ENCODE measurements at places on chromosomes 13 and 19.

DNA sequence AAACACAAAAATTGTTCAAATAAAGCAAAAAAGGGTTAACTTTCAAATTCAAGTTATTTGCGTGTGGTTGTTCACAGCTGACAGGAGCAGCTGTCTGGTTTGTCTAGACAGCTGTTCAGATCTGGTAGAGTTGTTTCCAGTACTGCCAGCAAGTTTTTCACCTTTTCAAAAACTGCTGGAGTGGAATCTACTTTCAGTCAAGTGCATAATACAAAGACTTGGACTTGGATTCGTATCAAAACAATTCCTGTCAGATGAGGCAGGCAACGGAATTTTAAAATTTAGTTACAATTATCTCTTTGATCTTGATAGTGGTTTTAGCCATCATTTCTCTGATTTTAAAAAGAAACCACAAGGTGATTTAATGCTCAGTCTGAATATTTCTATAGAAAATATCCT lies 51.7 kb upstream of the EEF1AKMT1 start:
- no peak for DNase-seq

DNA sequence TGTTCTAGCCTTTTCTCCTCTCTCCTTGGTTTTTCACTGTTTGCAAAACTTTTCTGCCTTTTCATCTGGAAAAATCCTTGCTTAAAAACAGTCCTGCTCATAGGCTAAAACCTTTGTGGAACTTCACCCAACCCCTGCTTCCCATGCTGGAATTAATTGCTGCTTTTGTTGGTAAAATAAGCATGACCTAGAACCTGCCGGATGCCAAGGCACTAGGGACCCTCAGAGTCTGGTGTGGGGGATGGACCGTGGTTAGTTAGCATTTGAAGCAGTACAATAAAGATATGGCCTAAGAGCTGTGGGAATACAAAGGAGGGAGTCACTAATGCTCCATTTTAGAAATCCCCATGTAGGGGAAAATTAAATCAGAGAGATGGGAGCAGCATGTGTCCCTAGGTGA lies 326.3 kb downstream of the KCNRG start:
- no peak for DNase-seq

- DNase-seq = no peak
Measured at GRCh38 chr13:30362869-30363268, 55.5 kb upstream of the KATNAL1 start.

GRCh38 chr13:67650471-67650870 lies 420.3 kb upstream of the PCDH9 start:
- no peak for DNase-seq

DNA sequence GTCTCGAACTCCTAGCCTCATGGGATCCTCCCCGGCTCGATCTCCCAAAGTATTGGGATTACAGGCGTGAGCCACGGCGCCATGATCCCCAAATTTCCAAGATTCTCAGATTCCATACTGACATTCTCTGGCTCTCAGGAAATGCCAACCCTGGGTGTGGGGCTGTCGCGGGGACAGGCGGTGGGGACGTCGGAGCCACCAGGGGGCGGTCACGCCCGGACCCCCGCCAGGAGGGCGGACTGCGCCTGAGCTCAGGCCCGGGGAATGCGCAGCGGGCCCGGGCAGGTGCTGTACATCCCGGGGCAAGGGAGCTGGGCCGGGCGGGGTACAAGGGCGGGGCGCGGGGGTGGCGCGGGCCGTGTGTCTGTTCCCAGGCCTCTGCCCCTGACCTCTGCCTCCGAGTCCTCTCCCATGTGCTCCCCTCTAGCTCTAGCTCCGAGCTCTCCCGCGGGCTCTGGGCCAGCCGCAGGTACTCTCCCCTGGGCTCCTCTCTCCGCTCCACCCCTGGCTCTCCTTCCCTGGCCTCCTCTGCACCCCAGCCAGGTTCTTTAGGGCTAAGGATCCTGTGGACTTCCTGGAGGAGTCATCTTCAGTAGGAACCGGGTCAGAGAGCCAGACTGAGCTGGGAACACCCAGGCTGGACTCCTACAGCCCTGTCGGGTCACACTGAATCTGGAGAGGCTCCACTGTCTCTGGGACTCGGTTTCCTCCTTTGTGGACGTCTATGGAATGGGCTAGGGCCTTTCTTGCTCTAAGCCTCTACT lies 2.4 kb downstream of the PPP1R13L start:
- no peak for DNase-seq

DNA sequence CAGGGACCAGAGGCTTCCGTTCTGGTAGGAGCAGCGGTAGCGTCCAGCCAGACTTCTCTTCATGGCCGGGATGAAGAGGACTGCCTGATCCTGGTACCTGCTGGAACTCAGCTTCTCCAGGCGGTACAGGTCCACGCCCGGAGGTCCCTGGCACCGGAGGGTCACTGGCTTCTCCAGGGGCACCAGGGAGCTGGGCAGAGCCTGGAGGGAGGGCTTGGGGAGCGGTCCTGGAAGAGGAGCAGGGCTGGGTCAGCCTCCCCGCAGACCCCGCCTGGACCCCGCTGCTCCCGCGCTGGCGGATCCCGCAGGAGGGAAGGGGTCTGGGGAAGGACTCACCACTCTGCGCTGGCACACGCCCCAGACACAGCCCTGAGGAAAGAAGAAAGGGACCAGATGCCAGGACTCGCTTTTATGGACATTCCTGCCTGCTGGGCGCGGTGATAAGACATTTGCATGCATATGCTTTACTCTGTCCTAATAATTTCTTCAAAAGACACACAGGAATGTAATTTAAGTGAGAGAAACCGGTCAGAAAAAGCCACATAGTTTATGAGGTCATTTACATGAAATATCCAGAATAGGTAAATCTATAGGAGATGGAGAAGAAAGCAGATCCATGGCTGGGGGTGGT lies 5.8 kb downstream of the GP6 start:
- DNase-seq = no peak

GRCh38 chr19:3687774-3688706 lies 12.2 kb downstream of the PIP5K1C start:
- DNase-seq = no peak

- no peak for DNase-seq
Measured at GRCh38 chr13:92864584-92865284, 361.9 kb upstream of the GPC6 start.

- DNase-seq = no peak
Measured at GRCh38 chr19:33089010-33089409, 8.0 kb downstream of the GPATCH1 start.

DNA sequence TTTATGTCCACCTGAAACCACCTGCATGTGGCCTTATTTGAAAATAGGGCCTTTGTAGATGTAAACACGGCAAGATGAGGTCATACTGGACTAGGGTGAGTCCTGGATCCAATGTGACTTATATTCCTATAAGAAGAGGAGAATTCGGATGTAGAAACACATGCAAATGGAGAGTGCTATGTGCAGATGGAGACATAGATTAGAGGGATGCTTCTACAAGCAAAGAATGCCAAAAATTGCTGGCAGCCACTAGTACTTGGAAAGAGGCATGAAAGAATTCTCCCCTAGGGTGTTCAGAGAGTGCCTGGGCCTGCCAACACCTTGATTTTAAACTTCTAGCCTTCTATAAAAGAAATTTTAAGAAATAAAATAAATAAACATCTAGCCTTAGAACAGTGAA lies 226.1 kb downstream of the RFC3 start:
- no peak for DNase-seq

- DNase-seq = peak; percentile 97
Measured at GRCh38 chr19:1239796-1240737, 1.5 kb upstream of the ATP5F1D start.

GRCh38 chr19:2834294-2834871 lies 6.9 kb upstream of the ZNF555 start:
- no peak for DNase-seq

GRCh38 chr13:86174622-86175021 lies 375.4 kb upstream of the SLITRK6 start:
- no peak for DNase-seq

- no peak for DNase-seq
Measured at GRCh38 chr19:5131506-5132205, 162.7 kb downstream of the KDM4B start.

GRCh38 chr19:15548648-15549047 lies 40.3 kb downstream of the CYP4F22 start:
- no peak for DNase-seq

DNA sequence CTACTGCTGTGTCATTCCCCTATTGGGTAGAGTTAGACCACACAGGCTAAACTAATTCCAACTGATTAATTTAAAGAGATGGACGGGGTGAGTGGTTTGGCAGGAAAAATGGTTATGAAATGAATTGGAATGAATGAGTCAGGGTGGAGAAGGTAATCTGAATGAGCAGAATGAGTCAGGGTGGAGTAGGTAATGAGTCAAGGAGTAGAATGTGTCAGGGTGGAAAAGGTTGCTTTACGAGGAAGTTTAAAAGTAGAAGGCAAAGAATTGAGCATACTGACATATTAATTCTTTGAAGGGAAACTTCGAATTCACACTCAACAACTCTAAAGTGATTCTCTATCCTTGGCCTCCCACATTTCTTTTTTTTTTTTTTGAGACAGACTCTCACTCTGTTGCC lies 12.7 kb upstream of the ZNF121 start:
- DNase-seq = no peak

DNA sequence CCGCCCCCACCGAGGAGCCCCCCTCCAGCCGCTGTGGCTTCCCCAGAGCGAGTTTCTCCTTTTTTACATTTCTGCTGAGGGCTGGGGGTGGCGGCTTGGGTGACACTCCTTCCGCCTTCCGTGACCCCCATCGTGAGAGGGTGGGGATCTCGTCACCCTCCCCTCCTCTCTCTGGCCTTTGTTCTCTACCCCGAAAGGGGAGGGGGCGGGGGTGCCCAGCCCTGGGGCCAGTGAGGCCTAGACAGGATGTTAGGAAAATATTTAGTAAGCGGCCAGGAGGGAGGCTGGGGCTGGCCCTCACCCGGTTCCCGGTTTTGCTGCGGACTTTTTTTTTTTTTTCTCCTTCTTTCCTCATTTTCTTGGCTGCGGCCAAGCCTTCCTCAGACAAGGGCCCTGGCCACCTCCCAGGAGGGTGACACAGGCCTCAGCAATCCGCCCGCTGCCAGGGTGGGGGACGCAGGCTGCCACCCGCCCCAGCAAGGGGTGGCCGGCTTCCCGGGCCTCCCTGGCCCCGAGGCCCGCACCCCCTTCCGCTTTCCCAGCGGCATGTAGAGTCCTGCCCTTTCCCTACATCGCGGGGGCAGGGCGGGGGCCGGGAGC lies 3.9 kb downstream of the MIDN start:
- DNase-seq = no peak

GRCh38 chr13:30051531-30052060 lies 201.2 kb upstream of the UBL3 start:
- DNase-seq = no peak

DNA sequence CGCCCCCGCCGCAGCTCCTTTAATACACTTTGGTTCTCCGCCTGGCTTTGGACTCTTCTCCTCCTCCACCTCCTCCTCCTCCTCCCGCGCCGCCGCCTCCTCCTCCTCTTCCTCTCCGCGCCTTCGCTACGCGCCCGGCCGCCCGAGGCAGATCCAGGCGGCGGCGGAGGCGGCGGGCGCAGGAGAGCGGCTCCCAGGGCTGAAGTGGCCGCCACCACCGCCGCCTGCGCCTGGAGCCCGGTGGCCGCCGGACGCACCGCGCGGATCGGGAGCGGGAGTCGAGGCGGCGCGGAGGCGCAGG lies at the start of gene ZIC2:
TSS of gene ZIC2 (plus strand) at position 50 of the 301 bp plus-strand sequence. CDS start 281 bp downstream, outside the sequence.
- no peak for DNase-seq

DNA sequence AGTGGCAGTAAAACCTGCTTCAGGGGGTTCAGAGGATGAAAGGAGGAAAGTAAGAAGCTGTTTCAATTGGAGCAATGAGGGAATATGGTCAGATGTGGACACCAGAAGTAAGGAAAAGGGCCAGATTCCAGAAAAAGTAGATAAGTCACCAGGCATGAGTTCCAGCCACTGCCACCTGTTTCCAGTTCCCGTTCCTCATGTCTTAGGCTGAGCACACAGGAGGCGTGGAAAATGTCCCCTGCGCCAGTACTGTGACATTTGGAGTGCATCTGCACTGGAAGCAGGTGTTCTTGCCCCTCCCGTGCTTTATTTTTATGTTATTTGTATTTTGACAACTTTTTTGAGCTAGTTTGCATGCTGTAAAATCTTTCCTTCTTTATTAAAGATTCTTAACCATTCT lies 25.3 kb downstream of the LMO7 start:
- DNase-seq = no peak

- DNase-seq = no peak
Measured at GRCh38 chr13:108281901-108282300, 12.4 kb downstream of the TNFSF13B start.

DNA sequence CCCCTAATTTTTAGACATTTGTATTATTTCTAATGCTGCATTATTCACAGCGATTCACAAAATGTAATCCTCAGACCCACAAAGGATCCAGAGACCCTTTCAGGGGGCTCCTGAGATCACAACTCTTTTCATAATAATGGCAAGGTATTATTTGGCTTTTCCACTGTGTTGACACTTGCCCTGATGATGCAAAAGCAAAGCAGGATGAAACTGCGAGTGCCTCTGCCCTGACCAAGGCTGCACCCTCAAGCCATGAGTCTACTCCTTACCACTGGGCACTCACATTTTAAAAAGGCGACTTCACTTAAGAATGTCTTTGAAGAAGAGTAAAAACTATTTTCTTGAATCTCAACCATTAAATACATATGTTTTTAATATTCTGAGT lies 11.4 kb downstream of the ELF1 start:
- no peak for DNase-seq

Measured in mesothelial cell of epicardium (in vitro differentiated cells).